ENCODE measurements at places on chromosomes 5 and 9.

DNA sequence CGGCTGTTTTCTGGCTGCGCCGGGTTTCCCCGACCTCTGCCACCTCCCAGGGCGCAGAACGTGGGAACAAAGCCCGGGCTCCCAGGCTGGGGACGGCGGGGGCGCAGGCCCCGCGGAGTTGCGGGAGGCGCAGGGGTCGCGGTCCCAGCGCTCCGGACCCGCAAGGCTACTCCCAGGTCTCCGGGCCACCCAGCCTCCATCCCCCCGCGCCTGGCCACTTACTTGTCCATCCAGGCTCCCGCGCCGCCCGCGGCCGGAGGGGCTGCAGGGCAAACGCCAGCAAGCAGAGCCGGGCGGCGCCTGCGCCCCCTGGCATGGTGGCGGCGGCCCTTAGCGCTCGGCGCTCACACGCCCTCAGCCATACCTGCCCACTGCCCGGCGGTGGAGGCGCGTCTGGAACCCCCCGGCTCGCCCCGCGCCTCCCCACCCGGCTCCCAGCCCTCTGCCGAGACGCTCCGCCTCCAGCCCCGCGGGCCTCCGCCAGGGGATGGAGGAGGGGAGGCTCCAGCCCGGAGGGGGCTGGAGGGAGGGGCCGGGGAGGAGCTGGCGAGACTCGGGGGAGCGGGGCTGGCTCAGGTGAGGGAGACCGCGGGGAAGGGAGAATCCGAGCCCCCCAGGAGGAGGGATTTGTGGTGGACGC is at the start of gene ADAM19:
TSS of gene ADAM19 (minus strand) at position 395 of the 640 bp plus-strand sequence. CDS start at position 316, 79 bp downstream.
- DNase-seq = peak; percentile 39

DNA sequence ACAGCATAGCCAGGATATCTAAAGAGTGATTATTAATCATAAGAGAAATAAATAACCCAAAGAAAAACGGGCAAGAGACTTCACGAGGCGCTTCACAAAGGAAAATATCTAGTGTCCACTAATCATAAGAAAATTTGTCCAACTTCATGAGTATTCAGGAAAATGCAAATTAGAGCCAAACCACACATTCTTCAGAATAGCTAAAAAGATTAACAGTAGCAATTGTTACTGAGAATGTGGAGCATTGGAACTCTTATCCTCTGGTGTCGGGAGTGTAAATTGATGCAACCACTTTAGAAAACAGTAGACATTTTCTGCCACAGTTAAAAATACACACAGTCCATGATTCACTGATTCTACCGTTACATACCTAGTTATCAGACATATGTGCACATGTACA is 145.7 kb downstream of the CWC27 start:
- DNase-seq = no peak

- no peak for DNase-seq
These were observed 14.5 kb upstream of the KCNMB1 start for GRCh38 chr5:170403675-170404074.

- no peak for DNase-seq
These were observed 163.4 kb downstream of the TLE4 start for GRCh38 chr9:79735023-79735779.

GRCh38 chr9:130298662-130299279 is 33.2 kb downstream of the HMCN2 start:
- DNase-seq = no peak

GRCh38 chr9:103430469-103430868 is 435.3 kb downstream of the CYLC2 start:
- no peak for DNase-seq

- DNase-seq = no peak
These were observed 15.0 kb downstream of the LPCAT1 start for GRCh38 chr5:1508659-1509290.

DNA sequence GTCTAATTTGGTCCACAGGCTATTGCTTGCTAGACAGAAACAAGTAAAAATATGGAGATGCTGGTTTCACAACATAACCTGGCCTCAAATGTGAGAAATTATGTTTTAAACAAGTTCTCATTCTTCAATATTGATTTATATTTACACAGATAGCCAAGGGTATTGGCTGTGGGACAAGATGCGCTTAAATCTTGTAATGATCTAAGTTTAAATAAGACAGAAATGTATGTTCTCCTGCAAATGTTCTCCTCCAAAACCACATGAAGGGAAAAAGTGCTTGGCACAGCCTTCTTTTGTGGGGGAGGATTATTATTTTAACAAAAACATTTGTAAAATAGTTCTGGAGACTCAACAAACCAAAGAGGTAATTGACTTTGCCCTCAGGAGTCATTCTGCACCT is 356.0 kb downstream of the DMAC1 start:
- DNase-seq = no peak

GRCh38 chr5:124459984-124460383 is 286.5 kb downstream of the ZNF608 start:
- no peak for DNase-seq

DNA sequence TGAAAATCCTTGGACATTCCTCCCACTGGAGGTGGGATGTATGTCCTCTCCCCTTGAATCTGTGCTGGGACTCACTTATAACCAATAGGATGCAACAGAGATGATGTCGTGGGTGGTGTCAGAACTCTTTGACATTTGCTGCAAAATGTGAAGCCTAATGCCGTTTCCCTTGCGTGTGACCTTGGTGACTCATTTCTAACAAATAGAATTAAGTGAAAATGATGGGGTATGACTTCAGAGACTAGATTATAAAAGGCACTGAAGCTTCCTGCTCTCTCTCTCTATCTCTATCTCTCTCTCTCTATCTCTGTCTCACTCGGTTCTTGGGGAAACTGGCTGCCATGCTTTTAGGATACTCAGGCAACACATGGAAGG is 126.1 kb upstream of the STC2 start:
- no peak for DNase-seq

GRCh38 chr5:112339761-112340160 is 79.3 kb downstream of the EPB41L4A start:
- no peak for DNase-seq

GRCh38 chr5:82549263-82549662 is 271.1 kb upstream of the RPS23 start:
- DNase-seq = no peak
